OCI-M1 (cell line): ENCODE measurements at places on chromosomes 1 and 21.

- DNase-seq, result no peak
Measured at GRCh38 chr1:161936786-161937185, 86.9 kb downstream of the OLFML2B start.

DNA sequence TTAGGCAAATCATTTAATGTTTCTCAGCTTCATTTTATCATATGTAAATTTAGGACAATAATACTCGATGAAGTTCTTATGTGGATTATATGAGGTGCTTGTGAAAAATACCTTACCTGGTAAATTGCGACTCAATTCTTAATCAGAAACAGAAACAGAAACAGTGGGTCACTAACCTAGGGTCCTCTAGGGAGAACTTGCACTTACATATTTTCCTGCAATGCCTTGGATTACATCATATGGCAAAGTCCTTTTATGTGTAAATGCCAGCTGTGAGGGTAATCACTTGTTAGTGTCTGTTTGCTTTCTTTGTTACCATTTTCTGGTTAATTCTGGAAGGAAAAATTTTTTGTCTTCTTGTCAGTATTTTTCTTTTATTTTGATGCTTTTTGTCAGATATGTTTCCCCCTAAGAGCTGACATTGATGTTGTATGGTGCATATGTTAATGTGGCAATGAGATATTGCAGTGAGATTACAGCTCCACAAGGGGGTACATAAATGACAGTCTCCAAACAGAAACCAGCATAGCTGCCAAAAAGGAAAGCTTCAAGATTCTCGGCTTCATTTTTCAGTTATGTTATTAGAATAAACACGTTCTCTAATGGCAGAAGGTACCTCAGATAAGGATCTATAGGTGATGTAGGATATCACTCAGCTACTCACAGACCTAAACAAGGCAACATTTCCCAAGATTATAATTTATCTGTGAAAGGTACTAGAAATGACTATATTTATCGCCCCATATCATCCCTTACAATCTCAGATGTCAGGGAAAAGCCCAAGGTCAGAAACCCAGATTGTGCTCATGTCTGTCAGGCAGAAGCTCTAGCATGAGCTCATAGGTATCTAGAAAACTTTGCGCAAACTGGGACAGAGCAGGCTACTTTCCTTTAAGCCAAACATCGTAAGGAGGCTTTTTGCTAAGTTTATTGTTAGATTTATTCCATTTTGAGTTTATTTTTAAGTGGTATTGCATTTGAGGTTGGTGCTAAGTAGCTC is 119.9 kb downstream of the FASLG start:
- peak; percentile 63 for DNase-seq

- DNase-seq, result no peak
Measured at GRCh38 chr1:147834181-147834580, 68.4 kb upstream of the GJA8 start.

- no peak for DNase-seq
Measured at GRCh38 chr1:64092851-64093371, 110.5 kb upstream of the UBE2U start.

- DNase-seq, result no peak
Measured at GRCh38 chr1:57411262-57411661, 12.6 kb downstream of the DAB1 start.

GRCh38 chr1:185795181-185795580 is 61.0 kb downstream of the HMCN1 start:
- DNase-seq, result no peak

DNA sequence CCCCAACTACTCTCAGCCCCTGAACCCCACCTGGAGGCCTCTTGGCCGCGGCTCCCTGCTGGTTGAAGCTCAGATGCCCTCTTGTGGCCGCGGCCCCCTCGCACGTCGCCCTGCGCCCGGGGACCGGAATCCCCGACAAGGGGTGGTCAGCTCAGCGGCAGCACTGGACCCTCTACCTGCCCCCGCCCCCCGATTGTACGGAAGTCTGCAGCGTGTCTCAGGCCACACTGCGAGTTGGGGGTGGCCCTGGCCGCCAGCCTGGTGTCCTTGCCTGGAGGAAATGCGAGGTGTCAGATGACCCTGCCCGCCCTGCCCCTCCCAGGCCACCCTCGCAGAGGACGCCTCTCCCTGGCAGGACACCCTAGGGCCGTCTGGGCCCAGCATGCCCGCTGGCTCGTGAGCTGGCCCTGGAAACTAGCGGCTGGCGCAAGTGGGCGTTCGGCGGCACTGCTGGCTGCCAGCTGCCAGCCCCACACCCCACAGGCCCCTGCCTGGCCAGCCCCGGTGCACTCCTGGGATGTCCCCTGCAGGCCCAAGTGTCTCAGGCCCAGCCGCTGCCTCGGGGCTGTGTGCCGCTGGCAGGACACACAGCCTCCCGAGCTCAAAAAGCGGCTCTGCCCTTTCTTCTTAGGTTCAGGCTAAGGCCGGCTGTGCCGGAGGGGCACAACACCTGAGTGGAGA is 60.8 kb downstream of the EDN2 start:
- DNase-seq, result no peak

DNA sequence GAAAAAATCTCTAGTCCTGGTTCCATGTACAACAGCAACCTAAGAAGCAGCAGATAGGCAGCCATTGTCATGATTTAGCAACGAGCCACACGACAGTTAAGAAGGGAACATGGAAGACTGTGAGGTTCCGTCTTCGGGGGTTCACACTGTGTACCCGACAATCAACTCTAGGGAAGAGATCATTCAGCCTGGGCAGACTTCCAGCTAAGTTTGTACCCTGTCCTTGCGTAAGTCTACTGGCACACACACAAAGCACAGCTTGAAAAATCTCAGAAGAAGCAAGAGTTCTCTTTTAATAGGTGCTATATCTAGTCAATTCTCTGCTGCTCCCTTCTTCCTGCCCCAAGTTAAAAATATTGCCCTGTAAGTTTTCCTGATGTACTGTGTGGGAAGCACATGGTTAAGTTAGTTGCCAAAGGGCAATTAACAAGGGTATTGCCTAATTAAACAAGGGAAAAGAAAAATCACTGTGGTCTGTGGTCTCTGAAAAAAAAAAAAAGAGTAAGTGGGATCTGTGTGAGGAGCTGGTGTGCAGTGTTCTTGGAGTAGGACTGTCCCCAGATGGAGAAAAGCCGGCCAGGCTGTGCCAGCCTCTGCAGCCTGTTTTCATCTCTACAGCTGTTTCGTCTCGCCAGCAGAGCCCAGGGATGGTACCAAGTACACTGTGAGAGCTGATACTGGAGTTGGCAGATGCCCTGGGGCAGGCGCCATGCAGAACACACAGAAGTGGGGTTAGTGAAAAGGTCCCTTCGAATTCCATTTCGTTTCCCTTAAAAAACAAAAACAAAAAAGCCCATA is 6.4 kb upstream of the MYBPHL start:
- DNase-seq, result no peak

DNA sequence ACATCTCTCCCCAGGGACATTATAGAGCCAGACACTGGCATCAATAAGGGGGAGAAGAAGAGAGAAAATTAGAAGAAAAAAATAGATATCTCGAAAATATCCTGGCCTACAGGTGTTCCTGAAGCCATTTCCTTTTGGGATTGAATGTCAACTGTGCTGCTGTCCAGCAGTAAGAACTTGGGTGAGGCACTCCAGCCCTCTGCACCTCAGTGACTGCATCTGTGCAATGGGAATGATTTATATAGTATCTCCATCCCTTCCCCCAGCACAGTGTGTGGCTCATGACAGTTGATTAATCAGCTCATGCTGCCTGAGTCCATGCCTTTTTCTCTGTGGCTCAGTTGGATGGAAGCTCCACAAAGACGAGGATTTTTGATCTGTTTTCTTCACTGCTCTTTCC is 74.1 kb upstream of the TINAGL1 start:
- DNase-seq, result no peak

GRCh38 chr1:64405833-64406232 is 64.1 kb upstream of the CACHD1 start:
- no peak for DNase-seq

GRCh38 chr21:22120616-22121266 is 1122.5 kb downstream of the NCAM2 start:
- peak; percentile 38 for DNase-seq

DNA sequence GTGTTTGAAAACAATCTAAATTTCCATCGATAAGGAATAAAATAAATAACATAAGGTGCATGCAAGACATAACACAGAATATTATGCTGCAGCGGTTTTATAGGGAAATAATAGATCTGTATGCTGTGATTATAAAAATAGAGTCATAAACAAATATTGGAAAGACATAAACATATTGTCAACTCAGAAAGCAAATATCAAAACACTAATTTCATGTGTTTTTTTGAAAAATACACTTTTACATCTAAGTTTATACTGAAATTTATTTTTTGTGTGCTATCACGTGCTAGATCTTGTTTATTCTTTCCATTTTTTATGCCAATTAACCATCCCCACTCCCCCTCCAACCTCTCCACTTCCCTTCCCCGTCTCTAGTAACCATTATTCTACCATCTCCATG is 9.4 kb downstream of the OR6K3 start:
- no peak for DNase-seq
